ENCODE measurements at places on chromosomes 11 and 22.
A peak's percentile ranks its signal among the peaks of the same experiment; 100 is the strongest.

DNA sequence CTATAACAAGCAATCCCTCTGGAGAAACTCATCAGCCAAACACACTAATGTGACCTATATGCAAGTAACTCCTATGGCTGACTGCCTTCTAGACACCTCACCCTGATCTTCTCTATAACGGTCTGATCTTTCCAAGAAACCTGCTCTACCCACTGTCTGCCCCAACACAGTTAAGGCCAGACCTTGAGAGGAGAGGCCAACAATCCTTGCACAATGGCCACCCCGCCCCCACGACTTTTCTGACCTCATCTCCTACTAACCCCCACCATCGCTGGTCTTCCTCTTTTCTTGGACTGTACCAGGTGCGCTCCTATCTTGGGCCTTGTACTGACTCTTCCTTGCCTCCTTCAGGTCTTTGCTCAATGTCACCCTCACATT lies 12.5 kb downstream of the HIRA start:
- no peak for DNase-seq

DNA sequence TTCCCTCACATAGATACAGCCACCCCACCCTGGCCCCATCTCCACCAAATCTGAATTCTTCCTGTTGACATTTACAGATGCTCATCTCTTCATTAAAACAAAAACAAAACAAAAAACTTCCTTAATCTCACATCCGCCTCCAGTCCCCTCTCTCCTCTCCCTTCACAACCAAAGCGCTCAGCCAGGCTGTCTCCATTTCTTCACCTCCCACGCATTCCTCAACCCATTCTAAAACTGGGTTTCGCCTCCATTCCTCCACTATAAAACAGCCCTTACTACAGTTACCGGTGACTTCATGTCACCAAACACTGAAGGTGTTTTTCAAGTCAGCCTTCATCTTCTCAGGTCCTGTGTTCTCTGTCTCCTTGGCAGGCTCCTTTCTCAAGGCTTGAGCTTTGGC lies 9.6 kb downstream of the BACE1-AS start:
- no peak for DNase-seq

- no peak for DNase-seq
Measured at GRCh38 chr11:59542142-59542810, 30.9 kb downstream of the OR4D9 start.

GRCh38 chr11:118015385-118015841 lies 29.2 kb downstream of the IL10RA start:
- DNase-seq, result no peak

- DNase-seq, result no peak
Measured at GRCh38 chr11:121538054-121538453, 85.3 kb upstream of the SORL1-AS1 start.

DNA sequence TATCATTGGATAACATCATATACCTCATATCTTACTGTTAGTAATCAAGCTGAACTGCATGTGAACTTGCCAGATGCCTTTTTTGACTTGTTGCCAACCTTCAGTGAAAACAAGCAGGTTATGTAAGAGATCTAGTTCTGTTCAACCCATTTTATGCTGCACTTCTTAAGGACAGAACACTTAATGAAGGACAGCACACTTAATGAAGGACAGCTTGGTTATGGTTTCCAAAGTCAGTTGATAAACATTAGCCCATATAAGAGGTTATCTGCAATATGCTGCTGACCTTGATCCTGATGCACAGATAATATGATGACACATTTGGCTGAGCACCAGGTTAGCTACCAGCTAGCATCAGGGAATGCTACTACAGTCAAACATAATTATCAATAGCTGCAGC lies 358.7 kb upstream of the PDGFD start:
- no peak for DNase-seq

GRCh38 chr11:69010964-69011623 lies 2.0 kb downstream of the MRGPRF start:
- no peak for DNase-seq

DNA sequence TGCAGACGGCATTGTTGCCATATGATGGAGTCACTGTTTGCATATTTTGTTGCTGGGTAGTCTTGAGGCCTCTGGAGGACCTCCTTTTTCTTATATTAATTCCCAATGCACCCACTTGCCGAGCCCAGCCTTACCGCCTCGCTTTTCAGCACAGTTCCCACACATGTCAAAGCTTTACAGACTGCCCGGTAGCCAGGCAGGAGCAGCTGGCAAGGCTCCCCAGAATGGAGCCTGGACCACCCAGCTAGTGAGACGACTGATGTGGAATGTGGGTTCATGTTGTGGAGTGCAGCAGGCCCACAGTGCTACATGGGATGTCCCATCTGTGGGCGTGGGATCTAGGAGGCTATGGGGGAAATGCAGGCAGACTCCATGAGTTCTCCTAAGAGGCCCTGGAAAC lies 99.4 kb upstream of the MTMR2 start:
- no peak for DNase-seq

DNA sequence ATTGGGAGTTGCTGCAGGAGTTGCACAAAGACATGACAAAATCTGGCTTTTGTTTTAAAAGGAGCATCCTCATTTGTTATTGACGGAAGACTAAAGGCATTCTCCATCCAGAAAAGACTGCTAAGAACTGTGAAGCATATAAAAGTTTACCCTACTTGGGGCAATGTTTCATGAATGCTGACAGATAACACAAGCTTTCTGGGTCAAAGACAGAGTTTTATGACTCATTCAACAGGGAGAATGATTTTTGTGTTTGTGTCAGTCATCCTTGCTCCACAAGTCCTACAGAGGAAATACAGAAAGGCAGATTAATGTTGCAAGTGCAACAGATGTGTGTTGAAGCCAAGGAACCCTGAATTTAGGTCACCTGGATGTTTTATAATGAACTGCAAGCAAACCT lies 2.5 kb downstream of the GLYATL1 start:
- DNase-seq, result no peak

DNA sequence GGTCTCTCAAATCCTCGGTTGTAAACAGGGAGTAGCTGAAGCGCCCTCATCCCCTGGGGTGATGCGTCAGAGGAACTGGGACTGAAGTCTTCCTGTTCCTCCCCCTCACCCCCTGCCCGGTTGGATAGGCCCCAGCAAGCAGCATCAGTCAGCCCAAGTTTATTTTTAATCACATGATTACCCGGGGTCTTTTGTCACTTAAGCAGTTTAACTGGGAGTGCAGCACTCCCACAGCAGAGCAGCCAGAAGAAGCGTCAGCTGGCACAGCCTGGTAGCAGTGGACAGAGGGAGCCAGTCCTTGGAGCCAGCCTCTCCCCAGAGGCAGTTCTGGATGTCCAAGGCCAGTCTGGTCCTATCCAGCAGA lies 342.1 kb downstream of the CTTN start:
- no peak for DNase-seq

DNA sequence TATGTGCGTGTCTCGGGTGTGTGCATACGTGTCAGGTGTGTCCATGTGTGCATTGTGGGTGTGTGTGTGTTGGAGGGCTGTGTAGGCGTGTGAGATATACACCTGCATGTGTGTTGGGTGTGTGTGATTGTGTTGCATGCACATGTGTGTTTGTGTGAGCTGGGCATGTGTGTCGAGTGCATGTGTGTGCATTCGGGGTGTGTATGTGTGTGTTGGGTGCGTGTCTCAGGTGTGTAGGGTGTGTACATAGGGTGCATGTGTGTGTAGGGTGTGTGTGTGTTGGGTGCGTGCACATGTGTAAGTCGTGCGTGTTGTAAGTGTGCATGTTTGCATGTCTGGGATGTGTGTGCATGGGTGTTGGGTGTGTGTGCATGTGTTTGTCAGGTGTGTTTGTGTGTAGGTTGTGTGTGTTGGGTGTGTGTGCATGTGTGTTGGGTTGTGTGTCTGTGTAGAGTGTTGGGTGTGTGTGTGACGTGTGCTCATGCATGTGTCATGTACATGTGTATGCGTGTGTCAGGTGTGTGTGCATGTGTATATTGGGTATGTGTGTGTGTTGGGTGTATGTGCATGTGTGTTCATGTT lies 4.1 kb downstream of the MUC6 start:
- no peak for DNase-seq

DNA sequence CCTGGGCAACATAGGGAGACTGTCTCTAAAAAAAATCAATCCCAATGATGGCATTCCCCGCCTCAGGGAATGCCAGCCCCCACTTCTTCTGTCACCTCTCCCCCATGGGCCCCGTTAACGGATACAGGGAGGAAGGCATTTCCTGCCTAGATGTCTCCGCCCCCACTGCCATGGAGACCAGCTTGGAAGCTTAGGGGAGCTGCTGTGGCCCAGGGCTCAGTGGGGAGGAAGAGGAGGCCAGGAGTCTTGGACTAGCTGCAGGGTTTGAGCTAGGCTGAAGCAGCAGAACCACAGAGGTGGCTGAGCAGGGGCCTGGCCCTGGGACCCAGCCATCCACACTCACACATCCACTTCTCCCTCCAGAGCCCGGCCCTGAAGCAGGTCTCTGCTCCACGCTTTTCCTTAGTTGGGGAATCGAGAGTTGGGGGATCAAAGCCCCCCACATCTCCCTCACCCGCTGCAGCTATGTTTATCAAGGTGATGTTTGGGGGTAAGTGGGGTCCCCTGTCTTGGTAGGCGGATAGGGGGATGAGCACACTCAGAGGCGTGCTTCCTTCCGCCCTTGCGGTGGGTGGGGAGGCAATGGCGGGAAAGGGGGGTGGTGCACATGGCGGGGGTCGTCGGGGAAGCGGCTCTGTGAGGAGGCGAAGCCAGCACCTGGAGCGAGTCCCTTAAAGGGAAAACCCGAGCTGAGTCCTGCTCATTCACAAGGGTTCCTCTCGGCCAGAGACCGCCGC lies at the start of gene C22orf15:
Gene C22orf15, plus strand, starts transcription at position 149 of the 737 bp plus-strand sequence. Its CDS starts 317 bp downstream, at position 466.
- no peak for DNase-seq

GRCh38 chr22:20590477-20591294 lies 83.3 kb downstream of the MED15 start:
- DNase-seq, result no peak

DNA sequence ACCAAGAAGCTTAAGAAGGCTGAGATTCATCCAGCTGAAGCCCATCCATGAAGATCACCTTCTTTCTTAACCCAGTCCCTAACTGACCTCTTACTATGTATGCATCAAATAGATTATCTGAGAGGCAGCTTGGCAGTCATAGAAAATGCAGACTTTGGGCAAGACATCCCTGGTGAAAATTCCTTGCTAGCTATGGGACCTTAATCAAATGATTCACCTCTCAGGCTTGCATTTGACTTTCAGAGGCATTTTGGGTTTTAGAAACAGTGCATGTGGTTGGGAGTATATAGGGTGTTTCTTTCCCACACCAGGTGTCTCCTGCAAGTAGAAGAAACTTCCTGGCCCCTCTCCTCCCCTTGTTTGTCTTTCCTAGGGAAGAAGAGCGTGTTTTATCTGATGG lies 188.5 kb upstream of the ISX start:
- no peak for DNase-seq

GRCh38 chr11:88384004-88384668 lies 46.6 kb upstream of the CTSC start:
- no peak for DNase-seq

GRCh38 chr11:88266157-88266556 lies 71.4 kb downstream of the CTSC start:
- no peak for DNase-seq

GRCh38 chr11:93986716-93987115 lies 34.4 kb upstream of the HEPHL1 start:
- DNase-seq, result no peak

DNA sequence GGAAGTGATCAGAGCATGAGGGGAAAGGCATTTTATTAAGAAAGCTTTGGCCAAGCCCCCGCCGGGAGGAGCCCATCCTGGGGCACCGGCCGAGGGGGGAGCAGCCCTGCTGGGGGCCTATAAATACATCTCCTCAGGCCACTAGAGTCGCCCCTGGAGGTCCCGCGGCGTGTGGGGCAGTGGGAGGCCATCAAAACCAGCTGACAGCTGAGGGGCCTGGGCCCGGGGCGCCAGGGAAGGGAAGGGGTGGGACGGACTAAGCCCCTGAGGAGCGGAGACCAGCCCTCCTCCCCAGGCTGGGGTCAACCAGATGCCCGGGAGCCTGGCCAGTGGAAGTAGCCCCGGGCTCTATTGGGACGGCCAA lies 13.1 kb downstream of the SCARF2 start:
- no peak for DNase-seq

- peak; percentile 69 for DNase-seq
Measured at GRCh38 chr11:67583247-67584204, at the start of gene GSTP1. Gene GSTP1 (plus strand): TSS chr11:67583812. CDS start chr11:67583844, 32 bp downstream.

DNA sequence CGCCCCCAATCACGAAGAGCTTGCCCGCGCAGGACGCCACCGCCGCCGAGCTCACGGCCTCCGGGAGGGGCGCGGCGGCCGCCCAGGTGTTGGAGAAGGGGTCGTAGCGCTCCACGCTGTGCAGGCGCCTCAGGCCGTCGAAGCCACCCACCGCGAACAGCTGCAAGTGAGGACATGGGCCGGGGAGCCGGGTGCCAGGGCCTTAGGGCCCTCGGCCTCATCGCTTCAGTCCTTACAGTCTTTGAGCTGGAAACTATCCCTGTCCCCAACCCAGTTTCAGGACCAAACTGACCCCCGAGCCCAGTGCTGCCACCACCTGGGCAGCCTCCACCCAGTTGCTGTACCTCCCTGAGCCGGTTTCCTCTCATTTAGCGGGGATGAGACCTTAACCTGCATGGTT lies 7.6 kb downstream of the KLHL35 start:
- DNase-seq, result no peak

GRCh38 chr22:19143967-19144400 lies 467 bp downstream of the ESS2 start:
- no peak for DNase-seq

DNA sequence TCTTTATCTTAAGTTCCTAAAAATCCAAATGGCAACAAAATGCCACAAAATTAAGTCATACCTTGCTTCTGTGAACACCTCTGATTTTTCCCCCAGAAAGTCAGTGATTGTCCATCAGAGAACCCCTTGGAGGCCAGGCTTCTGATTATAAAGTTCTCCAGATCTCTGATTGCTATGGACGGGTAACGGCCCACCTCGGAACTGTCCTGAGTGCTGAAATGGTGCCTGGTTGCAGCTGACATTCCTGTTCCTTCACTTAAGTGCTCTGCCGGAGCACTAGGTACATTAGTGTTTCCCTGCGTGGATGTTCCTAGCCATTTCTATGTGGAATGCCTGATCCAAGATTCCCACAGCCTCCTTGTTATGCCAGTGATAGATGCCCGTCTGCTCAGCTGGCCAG lies 85.0 kb downstream of the CHST1 start:
- DNase-seq, result no peak

DNA sequence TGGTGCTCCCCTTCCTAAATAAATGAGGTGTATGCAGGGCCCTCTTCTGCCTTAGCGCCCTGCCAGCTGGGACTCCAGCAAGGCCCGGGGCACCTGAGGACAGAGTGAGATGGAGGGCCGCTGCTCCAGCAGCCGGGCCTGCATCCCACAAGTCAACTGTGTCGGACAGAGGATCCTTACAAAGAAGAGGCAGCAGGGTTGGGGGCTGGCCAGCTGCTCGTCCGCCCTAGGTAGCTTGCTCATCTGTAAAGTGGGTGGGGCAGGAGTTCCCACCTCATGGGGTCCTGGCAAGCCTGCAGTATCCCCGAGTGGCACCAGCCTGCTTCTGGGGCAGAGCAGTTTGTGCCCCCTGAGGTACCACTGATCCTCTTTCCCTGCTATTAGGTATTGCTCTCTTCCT lies 7.6 kb downstream of the TMEM121B start:
- no peak for DNase-seq
